ENCODE measurements at places on chromosomes 2 and 18.

DNA sequence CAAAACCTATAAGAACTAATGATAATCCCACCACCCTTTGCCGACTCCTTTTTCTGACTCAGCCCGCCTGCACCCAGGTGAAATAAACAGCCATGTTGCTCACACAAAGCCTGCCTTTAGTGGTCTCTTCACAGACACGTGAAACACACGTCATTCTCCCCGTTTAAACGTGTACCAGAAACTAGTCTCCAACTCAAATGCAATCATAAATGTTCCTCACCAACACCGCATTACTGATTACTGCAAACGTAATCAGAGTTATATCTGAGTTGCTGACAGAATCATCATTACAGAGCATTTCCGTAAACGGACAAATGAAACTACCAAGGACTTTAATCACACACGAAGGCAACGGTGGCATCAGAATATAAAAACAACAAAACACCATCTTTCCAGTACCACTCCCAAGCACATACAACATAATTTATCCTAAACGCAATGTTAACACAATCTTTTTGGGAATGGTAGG lies 1.9 kb downstream of the CLK1 start:
- DNase-seq = no peak

GRCh38 chr2:217846321-217846743 lies 156.5 kb downstream of the TNS1 start:
- DNase-seq = no peak

- DNase-seq = no peak
Observed at GRCh38 chr2:191244350-191244749, 854 bp upstream of the MYO1B start.

DNA sequence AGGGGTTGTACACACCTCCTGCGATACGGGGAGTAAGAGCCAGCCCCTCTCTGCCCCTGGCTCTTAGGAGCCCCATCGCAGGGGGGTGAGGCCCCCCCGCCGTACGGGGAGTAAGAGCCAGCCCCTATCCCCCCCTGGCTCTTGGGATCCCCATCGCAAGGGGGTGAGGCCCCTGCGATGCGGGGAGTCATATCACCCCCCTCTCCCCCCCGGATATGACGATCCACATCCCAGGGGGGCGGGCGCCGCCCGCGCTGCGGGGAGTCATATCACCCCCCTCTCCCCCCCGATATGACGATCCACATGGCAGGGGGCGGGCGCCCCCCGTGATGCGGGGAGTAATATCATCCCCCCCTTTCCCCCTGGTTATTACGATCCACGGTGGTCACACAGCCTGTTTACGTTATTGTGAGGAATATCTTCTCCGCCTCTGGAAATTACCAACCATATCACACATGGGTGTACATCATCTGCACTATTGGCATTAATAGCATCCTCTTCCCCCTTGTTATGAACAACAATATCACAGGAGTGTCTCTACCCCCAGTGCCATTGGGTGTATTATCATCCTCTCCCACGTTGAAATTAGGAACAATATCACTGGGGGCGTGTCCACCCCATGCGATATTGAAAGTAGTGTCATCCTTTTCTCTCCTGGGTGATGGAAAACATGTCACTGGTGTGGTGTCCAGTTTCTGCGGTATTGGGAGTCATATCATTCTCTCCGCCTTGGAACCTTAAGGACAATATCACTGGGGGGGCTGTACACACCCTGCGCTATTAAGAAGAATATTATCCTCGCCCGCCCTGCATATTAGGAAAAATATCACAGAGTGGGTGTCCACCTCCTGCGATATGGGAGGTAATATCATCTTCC lies 24.7 kb upstream of the NAGK start:
- DNase-seq = no peak

- DNase-seq = no peak
Observed at GRCh38 chr18:73551211-73551610, 596.4 kb downstream of the FBXO15 start.

- no peak for DNase-seq
Observed at GRCh38 chr18:28457784-28458183, 280.9 kb upstream of the CDH2 start.

DNA sequence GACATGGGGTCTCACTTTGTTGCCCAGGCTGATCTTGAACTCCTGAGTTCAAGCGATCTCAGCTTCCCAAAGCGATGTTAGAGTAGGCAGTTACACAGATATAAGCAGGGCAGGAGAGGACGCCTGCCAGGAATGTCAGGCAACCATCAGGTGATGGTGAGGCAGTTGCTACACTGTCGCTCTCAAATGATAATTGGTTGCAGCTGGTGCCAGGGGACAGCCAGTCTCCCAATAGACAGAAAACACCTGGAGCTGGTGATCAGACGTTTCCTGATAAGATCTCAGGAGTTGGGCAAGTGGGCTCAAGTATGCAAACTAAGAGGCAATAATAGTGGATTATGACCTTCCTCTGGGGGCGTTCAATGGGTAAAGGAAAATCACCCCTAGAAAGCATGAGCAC lies 163.1 kb upstream of the RGPD4 start:
- no peak for DNase-seq

GRCh38 chr18:41545091-41545888 lies 409.7 kb upstream of the PIK3C3 start:
- DNase-seq = no peak

DNA sequence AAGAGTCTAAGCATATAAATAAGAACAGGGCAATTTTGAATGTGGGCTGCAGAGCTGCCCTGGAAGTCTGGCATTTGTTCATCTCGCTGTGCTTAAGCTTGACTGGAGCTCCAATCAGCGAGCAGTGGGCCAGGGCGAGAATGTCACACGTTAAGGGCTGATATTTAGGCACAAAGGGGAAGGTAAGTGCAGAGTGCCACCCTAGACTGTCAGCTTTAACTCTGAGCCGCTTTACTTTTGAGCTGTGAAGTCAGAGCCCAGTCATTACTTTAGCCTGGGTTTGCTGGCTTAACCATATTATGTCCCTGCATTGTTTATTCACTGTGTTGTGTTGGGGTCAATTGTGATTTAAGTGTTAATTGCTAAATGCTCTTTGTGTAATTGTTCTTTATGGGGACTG lies 236.1 kb upstream of the SIX3 start:
- DNase-seq = no peak

DNA sequence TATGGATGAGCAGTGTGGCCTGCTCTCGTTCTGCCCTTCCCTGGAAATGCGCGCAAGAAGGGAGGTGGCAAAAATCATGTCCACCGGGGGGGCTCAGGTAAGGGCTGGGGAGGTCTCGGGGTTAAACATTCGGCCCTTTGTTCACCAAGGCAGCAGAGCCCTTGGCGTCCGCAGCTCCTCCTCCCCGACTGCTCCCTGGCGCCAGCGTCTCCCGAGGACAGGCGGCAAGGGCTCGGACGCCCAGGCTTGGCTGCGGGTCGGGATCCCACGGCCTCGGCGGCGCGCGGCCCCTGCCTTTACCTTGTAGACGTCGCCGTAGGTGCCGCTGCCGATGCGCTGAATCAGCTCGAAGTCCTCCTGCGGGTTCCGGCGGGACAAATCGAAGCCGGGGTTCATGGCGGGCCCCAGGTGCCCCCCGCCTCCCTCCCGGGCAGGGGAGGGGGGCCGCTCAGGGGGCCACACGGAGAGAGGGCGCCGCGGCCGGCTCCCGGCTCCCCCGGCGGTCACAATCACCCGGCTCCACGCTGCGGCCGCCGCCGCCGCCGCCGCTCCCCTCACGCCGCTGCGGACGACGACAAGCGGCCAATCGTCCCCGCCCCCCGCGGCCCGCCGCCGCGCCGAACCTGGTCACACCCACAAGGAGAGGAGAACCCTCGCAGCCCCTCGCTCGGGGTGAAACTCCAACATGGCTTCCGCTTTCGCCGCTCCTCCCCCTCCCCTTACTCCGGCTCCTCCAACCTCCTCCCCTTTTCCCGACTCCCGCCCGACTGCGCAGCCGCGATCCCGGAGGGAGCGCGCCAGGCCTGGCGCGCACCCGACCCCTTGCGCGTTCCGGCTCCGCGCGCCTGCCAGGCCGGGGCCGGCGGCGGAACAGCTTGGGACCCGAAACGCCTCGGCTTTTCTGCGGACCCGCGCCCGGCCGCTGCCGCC lies at the start of gene MAP4K3:
Gene MAP4K3, minus strand, starts transcription at position 694 of the 930 bp plus-strand sequence. Its CDS starts 298 bp downstream, at position 396.
- peak; percentile 58 for DNase-seq

- no peak for DNase-seq
Observed at GRCh38 chr18:41992066-41992465, 37.0 kb downstream of the PIK3C3 start.

DNA sequence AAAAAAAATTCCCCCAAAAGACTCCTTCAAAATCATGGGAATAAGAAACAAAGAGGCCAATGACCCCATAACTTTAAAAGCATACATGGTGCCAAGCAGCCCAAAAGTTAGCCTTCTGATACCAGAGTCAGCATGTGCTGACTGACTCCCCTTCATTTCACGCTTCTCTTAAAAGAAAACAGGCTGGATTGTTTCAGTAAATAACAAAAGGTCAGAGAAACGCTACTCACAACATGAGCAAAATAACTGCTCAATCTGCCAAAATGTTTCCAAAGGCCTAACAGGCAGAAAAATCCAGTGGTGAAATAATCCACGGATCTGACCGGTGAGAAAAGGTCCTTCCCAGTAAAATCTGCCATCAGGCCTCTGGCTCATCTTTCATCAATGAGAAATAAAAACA lies 71.6 kb downstream of the BCL2 start:
- no peak for DNase-seq

DNA sequence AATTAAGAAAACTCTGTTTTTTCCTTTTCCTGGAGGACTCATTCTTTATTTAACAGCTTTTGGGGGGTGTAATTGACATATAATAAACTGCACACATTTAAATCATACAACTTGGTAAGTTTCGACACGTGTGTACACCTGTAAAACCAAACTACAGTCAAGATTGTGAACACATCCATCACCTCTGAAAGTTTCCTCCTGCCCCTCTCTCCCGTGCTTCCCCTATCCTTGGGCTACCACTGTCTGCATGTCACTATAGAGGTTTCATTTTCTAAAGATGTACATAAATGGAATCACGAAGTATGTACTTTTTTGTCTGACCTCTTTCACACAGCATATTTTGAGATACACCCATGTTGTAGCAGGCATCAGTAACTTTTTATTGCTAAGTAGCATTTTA lies 100.0 kb downstream of the BIN1 start:
- DNase-seq = no peak

GRCh38 chr2:113209646-113210171 lies 35.9 kb downstream of the PSD4 start:
- DNase-seq = no peak

DNA sequence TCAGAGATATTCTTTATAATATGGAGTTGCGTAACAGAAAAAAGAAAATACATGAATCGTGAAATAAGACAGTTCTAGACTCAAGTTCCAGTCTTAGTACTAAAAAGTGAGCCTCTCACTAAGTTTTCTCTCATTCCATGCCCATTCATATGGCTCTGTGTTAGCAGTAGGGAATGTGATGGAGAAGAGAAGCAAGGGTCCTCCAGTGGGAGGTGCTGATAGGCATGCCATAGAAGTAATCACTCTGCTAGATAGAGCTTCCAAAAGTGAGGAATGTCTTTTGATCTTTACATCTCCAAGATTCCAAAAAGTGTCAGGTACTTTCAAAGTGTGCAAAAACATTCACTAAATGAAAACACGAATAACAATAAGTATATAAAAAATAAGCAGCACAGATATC lies 678.4 kb downstream of the DCDC2C start:
- no peak for DNase-seq

- no peak for DNase-seq
Observed at GRCh38 chr18:73824671-73825070, 323.0 kb downstream of the FBXO15 start.

GRCh38 chr2:211860224-211860623 lies 678.4 kb downstream of the ERBB4 start:
- no peak for DNase-seq

DNA sequence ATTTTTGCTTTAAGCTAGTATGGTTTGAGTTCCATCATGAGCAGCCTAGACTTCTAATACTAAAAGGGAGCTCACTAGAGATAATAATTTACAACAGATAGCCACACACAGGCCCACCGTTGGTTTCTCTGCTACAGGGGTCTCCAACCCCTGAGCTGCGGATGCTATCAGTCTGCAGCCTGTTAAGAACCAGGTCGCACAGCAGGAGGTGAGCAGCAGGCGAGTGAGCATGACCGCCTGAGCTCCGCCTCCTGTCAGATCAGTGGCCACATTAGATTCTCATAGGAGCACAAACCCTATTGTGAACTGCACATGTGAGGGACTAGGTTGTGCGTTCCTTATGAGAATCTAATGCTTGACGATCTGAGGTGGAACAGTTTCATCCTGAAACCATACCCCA lies 150.6 kb downstream of the HRH4 start:
- no peak for DNase-seq

DNA sequence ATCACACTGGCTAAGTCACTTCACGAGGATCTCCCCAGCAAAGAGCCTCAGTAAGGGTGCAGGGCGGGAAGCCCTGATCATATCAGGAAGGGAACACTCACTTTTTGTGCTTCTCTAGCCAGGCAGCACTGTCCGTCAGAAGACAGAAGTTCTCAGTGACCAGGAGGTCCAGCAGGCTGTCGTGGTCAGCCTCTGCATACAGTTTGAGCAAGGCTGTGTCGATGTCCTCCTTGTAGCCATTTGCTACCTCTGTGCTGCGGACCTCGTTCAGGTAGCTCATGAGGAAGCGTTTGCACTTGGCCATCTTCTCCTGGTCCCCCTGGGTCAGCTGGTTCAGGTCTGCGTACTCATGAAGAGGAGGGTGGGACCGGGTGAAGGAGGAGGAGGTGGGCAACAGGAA lies 38.7 kb downstream of the GPR45 start:
- no peak for DNase-seq
